ENCODE measurements at places on chromosomes 7 and 10.

GRCh38 chr10:104038537-104038936 lies 47.1 kb downstream of the COL17A1 start:
- DNase-seq, result no peak

DNA sequence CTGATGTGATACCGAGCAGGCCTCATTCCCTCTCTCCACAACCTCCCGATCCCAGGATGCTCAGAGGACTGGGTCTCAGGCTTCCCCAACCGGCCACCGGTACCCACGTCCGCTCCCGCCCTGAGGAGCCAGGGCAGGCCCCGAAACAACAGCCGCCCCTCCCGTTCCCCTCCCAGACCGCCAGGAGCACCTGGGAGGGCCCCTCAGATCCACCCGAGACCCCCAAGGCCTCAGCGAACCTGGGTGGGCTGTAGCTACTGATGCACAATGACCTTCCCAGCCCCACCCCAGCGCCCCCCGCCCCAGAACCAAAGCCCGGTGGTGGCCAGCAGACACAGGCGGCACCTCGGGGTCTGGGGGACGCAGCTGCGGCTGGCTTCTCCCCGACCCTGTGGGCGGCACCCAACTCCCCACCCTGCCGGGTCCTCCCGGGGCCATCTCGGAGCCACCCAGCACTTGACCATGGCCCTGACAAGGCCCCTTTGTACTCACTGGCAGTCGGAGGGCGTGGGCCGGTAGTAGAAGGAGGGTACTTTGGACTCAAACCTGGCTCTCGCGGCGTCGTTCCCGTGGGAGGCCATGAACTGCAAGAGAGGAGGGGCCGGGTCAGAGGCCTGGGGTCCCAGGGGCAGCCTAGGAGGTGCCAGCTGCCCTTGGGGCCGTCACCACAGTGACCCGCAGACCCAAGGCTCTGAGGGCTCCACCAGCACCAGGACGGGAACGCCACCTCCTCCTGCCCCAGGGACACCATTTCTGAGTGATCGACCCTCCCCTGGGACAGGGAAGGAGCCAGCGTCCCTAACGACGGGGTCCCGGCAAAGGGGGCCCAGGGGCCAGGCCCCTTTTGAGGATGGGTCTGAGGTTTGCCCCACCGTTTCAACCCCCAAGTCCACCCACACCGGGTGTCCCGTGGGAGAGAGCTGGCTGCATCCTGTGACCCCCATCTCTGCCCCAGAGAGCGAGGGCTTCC lies 28.1 kb downstream of the ADAP1 start:
- DNase-seq, result no peak

- no peak for DNase-seq
Observed at GRCh38 chr7:17415955-17416354, 117.5 kb downstream of the AHR start.

DNA sequence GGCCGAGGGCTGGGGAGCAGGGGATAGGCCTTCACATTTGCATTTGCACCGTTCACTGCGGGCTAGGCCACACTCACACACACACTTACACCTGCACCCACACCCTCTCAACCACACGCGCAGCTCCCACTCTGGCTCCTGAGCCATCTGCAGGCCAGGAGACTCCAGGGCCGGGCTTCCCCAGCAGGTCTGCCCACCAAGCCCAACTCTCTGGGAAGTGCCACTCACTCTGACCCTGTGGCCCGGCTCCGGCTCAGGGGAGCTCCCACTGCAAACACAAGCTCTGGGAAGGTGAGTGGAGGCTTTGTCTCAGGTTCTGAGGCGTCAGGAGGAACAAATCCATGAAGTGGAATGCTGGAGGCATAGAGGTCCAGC lies 157.9 kb downstream of the NRF1 start:
- DNase-seq, result no peak

DNA sequence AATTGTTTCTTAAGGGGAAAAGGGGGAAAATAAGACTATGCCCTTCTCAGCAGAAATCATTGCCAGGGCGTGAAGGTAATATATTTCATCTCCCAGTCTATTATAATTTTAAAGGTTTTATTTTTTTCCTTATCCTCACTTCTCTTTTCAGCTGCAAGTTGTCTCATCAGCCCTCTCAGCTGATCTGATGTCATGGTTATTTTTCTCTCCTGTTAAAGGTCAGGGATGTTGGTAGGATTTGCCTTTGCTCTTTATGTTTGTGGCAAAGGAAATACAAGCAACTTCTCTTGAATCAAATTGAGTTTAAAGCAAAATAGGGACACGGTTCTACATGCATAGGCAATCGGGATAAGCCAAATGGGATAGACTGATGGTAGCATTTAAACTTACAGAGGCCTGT lies 946.9 kb downstream of the SORCS1 start:
- DNase-seq, result no peak

GRCh38 chr7:28812616-28813015 lies 145.5 kb downstream of the TRIL start:
- no peak for DNase-seq

DNA sequence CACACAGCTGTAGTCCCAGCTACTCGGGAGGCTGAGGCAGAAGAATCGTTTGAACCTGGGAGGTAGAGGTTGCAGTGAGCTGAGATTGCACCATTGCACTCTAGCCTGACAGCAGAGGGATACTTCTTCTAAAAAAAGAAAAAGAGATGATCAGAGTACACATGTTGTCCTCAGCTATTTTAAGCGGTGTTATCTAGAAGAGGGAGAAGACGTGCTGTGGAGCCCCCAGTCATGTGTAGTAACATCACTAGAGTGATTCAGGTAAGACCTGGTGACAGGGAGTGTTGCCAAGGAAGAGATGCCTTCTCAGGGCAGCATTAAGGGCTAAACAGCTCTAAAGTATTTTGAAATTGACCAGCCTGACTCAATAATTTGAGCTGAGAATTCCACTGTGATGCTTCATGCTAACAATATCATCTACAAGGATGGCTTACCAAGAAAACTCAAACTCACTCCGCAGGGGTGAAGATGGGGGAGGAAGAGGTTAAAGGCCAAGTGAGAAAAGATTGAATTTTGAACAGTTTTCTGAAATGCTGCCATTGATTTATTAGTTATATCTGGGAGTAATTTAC lies 97.4 kb downstream of the KLF6 start:
- no peak for DNase-seq
